Inflammatory macrophage (primary cell): ENCODE measurements at places on chromosomes 13 and 19.

DNA sequence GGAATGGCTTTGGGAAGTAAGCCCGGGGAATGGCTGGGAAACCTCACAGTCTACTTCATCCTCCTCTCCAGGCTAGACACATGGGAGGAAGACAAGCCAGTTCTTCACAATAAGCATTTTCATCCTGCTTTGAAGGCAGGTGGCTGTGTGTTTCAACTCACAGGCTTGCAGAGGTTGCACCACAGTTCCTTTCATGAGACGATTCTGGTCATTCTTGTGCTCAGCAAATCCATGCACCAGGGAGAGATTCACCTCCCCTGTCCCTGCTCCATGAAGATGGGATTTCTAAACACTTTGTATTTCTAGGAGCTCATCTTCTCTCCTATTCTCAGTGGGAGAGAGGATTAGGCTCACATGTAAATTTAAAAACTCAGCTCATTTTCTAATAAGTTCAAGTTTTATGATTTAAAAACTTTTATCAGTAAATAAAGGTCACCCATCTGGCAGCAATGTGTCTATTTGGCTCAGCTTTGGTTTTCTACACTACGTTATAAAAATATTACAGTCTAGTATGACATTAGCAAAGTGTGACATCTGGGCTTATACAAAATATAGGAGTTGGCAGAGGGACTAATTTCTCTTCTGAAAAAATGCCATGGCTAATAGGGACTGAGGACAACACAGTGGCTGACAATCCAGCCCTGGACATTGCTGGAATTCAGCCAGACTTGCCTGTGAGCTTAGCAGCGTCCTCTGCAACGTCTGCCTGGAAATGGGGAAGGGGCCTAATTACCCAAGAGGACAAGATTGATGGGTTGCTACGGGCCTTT, 283.2 kb upstream of the SLC10A2 start:
- no peak for DNase-seq

GRCh38 chr13:43422116-43422515, 364.7 kb downstream of the ENOX1 start:
- DNase-seq, result no peak

- peak; percentile 12 for DNase-seq
Measured at GRCh38 chr13:33931397-33932311, 113.7 kb downstream of the RFC3 start.

- no peak for DNase-seq
Measured at GRCh38 chr19:45508417-45508860, 1.2 kb downstream of the VASP start.

GRCh38 chr19:38619361-38620174, 580 bp downstream of the EIF3K start:
- peak; percentile 10 for DNase-seq

- no peak for DNase-seq
Measured at GRCh38 chr19:46536391-46536790, 40.7 kb upstream of the PNMA8B start.

GRCh38 chr19:16002406-16003384, 53.9 kb downstream of the OR10H4 start:
- DNase-seq, result peak; percentile 32

- peak; percentile 43 for DNase-seq
Measured at GRCh38 chr13:62512194-62513141, 1096.8 kb upstream of the PCDH20 start.
